Regular cardiac myocyte (primary cell): ENCODE measurements at places on chromosomes 2 and 18. TPM values are rescaled to one million over a fixed set of nuclear protein-coding genes. Genes with fewer than 3 reads are reported as not detected.

Gene GNAL
- total RNA-seq: under 0.01 and 0.28 TPM in 2 replicates

Gene STAT4
- 1.7 and 11.6 TPM in 2 replicates for total RNA-seq

Gene C2orf15
- 0.19 and 0.28 TPM in 2 replicates for total RNA-seq

Gene RAB27B
- total RNA-seq: 5.9 and 16.9 TPM in 2 replicates
